HFFc6 (cell line): ENCODE measurements at places on chromosomes 12 and 14. TPM values are rescaled to one million over a fixed set of nuclear protein-coding genes. Genes with fewer than 3 reads are reported as not detected.

Gene CACNA2D4
- total RNA-seq: not detected in 3 replicates

Gene NTF3
- total RNA-seq: 6.4 to 9.3 TPM (median 7.4 TPM) in 3 replicates

Gene DBX2
- not detected in 2 replicates for total RNA-seq

Gene KRT85
- not detected in 3 replicates for total RNA-seq

Gene PTPRQ
- 2.8 to 4.2 TPM (median 4.0 TPM) in 3 replicates for total RNA-seq

Gene CPNE6
- not detected in 3 replicates for total RNA-seq

Gene VDR
- total RNA-seq: 8.9 to 15.1 TPM (median 13.4 TPM) in 3 replicates

Gene KRT78
- not detected in 3 replicates for total RNA-seq

Gene EXD2
- total RNA-seq: 14.1 to 15.6 TPM (median 14.2 TPM) in 3 replicates

Gene HRK
- total RNA-seq: not detected in 3 replicates

DNA sequence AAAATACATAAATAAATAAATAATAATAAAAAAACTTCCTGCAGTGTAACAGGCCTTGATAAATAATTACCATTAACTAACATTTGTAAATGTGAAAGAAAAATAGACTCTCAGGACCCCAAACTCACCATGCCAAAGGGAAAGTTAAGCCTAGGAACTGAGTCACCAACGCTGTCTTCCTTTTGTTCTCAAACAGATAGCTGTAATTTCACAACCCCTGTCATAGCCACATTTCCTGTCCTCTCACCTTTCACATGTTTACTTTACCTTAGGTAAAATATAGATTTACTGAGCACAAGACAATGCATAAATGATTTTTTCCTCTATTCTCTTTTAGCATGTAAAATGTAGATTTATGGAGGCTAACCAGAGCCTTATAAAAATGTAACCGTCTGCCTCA is 35.9 kb upstream of the CHST11 start:
- no peak for DNase-seq

DNA sequence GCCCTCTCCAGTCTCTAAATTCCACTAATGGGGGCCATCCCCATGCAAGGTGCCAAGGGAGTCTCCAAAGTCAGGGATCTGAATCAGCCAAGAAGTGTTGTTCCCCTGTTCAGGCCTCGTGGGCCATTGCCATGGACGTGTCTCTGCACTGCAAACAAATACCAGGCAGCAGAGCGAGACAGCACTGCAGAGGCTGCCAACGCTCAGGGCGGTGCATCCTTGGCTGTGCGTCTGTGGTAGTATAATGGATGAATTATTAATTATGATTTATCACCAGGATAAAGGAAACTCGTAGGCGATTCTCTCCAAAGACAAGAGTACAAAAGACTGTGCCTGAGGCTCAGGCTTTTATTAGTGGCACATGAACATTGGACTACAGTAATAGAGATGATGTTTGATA is 122.3 kb upstream of the NTF3 start:
- DNase-seq: no peak

DNA sequence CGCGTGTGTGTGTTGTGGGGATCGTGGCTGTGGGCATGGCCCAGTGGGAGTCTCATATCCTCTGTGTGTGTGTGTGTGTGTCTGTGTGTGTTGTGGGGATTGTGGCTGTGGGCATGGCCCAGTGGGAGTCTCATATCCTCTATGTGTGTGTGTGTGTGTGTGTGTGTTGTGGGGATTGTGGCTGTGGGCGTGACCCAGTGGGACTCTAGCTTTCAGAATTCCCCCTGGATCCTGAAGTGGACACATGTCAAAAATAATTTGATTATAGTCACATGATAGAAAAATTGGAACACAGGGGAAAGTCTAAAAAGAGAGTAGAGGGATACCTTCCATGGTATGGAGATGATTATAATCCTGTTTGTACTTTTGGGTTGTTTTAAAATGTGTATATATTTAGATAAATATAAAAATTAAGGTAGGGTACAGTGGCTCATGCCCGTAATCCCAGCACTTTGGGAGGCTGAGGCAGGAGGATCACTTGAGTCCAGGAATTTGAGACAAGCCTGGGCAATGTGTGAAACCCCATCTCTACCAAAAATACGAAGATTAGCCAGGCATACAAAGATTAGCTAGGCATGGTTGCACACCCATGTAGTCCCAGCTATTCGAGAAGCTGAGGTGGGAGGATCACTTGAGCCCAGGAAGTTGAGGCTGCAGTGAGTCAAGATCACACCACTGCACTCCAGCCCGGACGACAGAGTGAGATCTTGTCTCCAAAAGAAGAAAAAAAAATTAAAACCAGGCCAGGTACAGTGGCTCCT is 11.0 kb downstream of the PAPLN start:
- peak; percentile 25 for DNase-seq

GRCh38 chr14:79229383-79229909 is 981.9 kb downstream of the DIO2 start:
- DNase-seq: no peak

DNA sequence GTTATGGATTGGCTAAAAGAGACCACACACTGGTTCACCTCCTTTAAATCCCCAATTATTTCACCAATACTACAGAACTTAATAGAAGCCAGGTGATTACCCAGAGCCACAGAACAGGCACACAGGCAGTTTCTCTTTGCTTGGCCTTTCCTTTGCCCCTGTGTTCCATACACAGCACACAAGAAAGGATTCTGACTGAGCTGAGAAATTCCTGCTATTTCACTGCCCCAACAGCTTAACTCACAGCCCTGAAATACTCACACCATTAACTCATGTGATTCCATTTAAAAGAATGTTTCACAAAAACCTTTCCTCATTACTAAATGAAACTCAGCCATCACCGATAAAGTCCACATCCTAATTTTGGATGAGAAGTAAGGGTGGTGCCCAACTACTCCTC is 133.6 kb downstream of the MED13L start:
- DNase-seq: peak; percentile 55

DNA sequence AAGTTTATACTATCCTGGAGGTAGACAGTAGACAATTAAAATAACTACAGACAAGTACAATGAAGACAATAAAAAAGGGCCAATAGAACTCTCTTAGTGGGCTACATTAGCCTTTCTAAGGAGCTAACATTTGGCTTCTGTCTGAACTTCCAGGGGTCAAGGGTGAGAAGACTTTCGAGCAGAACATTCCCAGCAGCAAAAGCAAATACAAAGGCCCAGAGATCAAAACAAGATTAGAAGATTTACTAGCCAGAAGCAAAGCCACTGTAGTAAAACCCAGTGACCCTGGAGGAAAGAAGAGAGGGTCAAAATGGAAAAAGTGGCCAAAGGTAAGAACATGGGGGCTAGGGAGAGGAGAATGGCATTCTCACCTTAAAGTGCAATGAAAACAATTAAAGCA is 63.2 kb downstream of the ATP2B1 start:
- no peak for DNase-seq

DNA sequence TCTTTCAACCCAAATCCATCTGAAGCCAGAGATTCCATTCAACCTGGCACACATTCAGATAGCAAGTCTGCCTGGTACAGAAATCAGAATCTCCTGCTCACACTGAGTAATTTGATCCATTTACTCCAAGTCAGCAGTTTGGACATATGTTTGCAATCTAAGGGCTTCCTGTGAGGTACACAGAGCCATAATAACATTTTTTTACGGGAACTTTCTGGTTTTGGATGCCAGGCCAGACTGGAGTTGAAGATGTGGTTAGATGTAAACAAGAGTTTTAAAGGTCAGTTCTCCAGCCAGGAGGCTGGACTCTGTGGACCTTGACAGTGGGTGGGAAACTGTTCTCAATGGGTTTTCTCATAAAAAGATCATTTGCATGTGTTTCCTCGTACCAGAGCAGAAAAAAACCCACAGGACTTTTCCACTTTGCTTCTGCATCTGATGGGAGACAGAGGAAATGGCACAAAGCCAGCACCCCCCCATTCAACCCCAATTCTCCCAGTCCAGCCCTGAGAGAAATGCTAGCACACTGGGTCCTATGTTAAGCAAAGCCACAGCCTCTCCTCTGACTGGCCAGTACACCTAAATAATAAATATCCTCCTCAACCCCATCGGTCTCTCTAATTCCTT is 17.7 kb upstream of the TSPAN11 start:
- DNase-seq: peak; percentile 55

DNA sequence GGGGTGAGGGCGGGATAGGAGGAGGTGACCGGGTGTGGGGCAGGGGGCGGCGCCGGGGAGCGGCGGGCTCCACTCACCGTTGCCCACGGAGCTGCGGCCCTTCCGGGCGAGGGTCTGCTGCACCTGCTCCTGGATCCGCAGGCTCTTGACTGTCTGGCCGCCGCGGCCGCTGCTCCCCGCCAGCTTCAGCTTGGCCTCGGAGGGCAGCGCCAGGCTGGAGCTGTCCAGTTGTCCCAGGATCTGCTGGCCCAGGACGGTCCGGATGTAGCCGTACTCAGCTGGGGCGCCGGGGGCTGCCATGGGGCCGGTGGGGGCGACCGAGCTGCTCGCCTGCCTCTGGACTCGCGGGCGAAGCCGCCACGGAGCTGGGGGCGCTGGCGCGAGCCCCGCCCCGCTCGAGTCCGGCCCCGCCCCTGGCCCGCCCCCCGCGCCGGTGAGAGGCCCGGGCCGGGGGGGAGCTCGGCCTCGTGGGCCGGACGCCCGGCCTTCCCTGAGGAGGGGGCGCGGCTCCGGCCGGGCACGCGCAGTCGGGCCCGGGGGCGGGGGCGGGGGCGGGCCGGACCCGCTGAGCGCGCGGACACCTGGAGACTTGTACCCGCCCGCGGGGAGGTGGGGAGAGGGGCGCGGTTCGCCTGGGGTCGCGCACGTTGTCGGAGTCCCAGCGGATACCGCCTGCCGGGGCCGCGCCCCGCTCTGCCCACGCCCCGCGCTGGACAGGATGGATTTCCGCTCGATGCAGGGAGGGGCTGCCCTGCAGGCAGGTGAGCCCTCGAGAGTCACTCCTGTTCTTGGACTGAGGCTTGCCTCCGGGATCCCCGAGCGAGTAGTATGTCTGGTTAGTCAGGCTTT is at the start of gene PKP2:
TSS of gene PKP2 (minus strand) at position 346 of the 849 bp plus-strand sequence. CDS start at position 300, 46 bp downstream.
- no peak for DNase-seq

- DNase-seq: peak; percentile 88
These were observed 14.2 kb downstream of the TRPV4 start for GRCh38 chr12:109818905-109819500.

DNA sequence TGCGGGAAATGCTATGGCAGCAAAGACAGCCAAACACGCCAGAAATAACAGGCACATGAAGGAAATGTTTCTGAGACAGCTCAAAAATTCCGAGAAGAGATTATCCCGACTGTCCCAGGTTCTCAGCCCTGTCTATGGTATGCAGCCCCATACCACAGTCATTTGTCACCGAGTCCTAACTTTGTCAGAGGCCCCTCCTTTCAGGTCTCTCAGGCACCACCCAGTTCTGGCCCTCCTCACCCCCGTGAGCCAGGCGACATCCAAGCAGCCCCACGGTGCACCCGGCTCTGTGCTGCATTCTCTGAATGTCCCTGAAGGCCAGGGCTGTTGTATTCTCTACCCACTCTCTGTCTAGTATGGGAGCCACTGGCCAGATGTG is 24.0 kb downstream of the SSH1 start:
- DNase-seq: peak; percentile 91

DNA sequence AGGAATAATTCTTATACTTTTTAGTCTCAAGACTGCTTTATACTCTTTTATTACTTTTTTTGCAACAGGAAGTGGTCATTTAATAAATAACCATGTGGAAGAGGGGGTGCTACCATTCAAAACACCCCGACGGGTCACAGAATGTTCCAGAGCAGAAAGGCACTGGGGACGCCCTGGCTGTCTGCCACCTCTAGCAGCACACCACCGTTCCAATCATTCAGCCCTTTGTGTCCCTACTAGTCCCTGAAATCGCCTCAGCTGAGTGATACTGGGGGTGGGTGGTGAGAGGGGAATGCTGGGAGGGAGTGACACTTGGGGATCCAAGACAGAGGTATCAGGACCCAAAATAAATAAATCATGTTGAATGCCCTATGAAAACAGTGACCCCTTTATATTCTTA is 52.4 kb downstream of the MON2 start:
- no peak for DNase-seq

DNA sequence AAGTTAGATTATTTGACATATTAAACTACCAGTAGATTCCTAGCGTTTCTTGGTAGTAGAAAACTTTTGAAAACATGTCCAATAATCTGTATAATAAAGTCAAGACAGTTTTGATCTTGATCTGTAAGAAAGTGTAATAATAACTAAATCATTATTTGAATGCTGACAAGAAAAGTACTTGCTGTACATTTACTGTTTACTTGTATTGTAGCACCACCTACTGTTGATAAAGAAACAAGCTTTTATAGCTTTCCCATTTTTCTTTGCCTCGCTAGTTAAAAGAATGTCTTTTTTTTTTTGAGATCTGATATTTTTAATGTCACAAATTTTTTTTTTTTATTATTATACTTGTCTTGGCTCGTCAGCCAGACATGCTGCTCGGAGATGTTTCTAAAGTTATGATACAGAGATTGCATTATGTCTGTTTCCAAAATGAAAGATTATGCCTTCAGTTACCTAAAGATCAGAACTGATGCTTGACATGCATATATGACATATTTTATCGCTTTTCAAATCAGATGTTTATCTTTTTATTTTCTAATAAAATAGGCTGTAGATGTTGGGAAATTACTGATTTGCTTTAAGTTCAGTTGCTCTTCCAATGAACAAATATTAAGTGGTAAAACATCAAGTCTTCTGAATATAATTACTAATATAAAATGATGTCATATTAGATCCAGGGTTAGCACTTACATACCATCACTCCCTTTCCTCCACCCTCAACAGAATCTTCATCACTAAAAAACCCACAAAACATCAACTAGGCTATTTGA is 140.5 kb downstream of the AKAP6 start:
- DNase-seq: peak; percentile 66

- DNase-seq: no peak
These were observed 1747.1 kb upstream of the SEL1L start for GRCh38 chr14:83280719-83281118.

DNA sequence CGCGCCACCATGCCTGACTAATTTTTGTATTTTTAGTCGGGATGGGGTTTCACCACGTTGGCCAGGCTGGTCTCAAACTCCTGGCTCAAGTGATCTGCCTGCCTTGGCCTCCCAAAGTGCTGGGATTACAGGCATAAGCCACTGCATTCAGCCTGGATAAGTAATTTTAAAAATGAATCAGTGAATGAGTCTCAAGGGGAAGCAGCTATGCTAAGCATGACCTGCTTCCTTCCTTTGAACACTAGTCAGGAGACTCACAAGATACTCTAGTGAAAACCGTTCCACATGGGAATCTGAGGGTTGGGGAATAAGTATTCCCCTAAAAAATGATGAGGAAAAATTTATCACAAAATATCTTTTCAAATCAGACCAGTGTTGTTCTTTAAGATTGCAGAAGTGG is 10.7 kb upstream of the FAM234B start:
- no peak for DNase-seq

DNA sequence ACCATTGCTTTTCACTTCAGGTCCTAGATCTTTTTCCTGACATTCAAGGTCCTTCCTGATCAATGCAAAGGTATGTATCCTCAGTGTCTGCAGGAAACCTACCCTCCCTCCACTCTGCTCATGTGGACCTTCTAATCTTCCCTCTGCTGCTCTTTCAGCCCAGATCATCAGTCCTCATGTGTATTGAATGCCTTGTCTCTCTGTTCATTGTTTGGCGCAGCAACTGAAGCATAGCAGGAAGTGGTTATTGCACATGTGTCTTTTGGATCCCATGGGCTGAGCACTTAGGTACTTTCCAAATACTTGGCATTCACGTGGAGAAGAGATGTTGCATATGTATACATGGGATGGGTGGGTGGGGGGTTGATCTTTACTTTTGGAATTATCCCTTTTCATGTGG is 4.3 kb upstream of the NIN start:
- DNase-seq: no peak

- DNase-seq: no peak
These were observed 96.6 kb upstream of the G2E3 start for GRCh38 chr14:30462358-30462757.
